Transverse colon (tissue), 4 donors: ENCODE measurements at places on chromosomes 6 and 20. TPM values are rescaled to one million over a fixed set of nuclear protein-coding genes. Genes with fewer than 3 reads are reported as not detected.

THBD gene
- total RNA-seq: 18.1 TPM

PPIL1 gene
- 1.00 TPM for total RNA-seq

SLC22A1 gene
- 0.55 TPM for total RNA-seq

ZSCAN12 gene
- 4.0 TPM for total RNA-seq

NTSR1 gene
- total RNA-seq: 1.5 TPM

MACROD2 gene
- total RNA-seq: 33.0 TPM

C6orf58 gene
- total RNA-seq: not detected

GRCh38 chr20:46160661-46161060, 42.5 kb downstream of the CD40 start:
- no peak for DNase-seq
- H3K4me3 ChIP-seq: no peak overlapping the region
- no peaks in the 10 kb centered on the region for H3K36me3 ChIP-seq
- H3K27ac ChIP-seq: no peak overlapping the region
- no peaks in the 10 kb centered on the region for H3K4me1 ChIP-seq

- H3K36me3 ChIP-seq: no peaks in the 10 kb centered on the region
- no peak overlapping the region for H3K4me3 ChIP-seq
- no peak overlapping the region for H3K27ac ChIP-seq
- no peaks in the 10 kb centered on the region for H3K4me1 ChIP-seq
- H3K27me3 ChIP-seq: no peaks in the 10 kb centered on the region
Measured at GRCh38 chr6:142184307-142184706, 37.2 kb downstream of the VTA1 start.

GRCh38 chr6:133040803-133041419, 200.2 kb upstream of the EYA4 start:
- no peaks in the 10 kb centered on the region for H3K27me3 ChIP-seq
- H3K36me3 ChIP-seq: no peaks in the 10 kb centered on the region
- H3K4me3 ChIP-seq: no peak overlapping the region
- H3K4me1 ChIP-seq: no peaks in the 10 kb centered on the region
- DNase-seq: no peak

DNA sequence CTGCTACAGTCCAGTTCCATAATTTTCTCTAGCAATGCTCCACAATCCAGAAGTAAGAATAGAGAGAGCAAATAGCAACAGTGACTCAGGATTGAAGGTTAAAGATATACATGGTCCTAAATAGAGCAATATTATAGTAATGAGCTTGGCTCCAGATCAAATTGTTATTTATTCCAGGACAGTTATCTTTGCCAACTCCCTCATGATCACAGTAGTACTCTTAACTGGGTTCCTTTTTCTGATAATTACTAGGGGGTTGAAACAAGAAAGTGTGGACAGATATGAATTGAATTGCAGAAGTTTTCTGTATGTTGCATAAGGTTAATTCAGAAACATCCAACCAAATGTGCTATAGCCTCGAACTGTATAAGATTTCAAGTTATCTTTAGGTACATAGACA, 11.9 kb downstream of the FAM184A start:
- H3K27me3 ChIP-seq: no peaks in the 10 kb centered on the region
- no peak overlapping the region for H3K27ac ChIP-seq
- H3K36me3 ChIP-seq: no peaks in the 10 kb centered on the region
- H3K4me3 ChIP-seq: no peak overlapping the region
- H3K4me1 ChIP-seq: no peaks in the 10 kb centered on the region

- H3K36me3 ChIP-seq: no peaks in the 10 kb centered on the region
- peak overlapping the region; percentile 94 for H3K27ac ChIP-seq
- H3K4me3 ChIP-seq: peak overlapping the region; percentile 2
- peaks cover 35% of the 10 kb centered on the region for H3K4me1 ChIP-seq
Measured at GRCh38 chr6:3356056-3356823, 97.5 kb downstream of the PSMG4 start.

GRCh38 chr20:46774943-46775560, 65.6 kb downstream of the SLC2A10 start:
- H3K4me3 ChIP-seq: no peak overlapping the region
- no peaks in the 10 kb centered on the region for H3K36me3 ChIP-seq
- H3K4me1 ChIP-seq: no peaks in the 10 kb centered on the region
- no peak for DNase-seq
- no peak overlapping the region for H3K27ac ChIP-seq

GRCh38 chr6:109252261-109253041, 129.8 kb downstream of the CD164 start:
- no peaks in the 10 kb centered on the region for H3K27me3 ChIP-seq
- H3K36me3 ChIP-seq: no peaks in the 10 kb centered on the region
- H3K4me1 ChIP-seq: peaks cover 33% of the 10 kb centered on the region
- peak overlapping the region; percentile 51 for H3K27ac ChIP-seq

GRCh38 chr20:58942549-58942948, 38.5 kb upstream of the NELFCD start:
- H3K4me3 ChIP-seq: no peak overlapping the region
- H3K36me3 ChIP-seq: no peaks in the 10 kb centered on the region
- peaks cover 4% of the 10 kb centered on the region for H3K27me3 ChIP-seq
- no peak overlapping the region for H3K27ac ChIP-seq
- no peaks in the 10 kb centered on the region for H3K4me1 ChIP-seq

GRCh38 chr6:50962213-50962759, 143.6 kb downstream of the TFAP2B start:
- no peaks in the 10 kb centered on the region for H3K36me3 ChIP-seq
- H3K4me1 ChIP-seq: no peaks in the 10 kb centered on the region
- DNase-seq: no peak
- H3K27me3 ChIP-seq: no peaks in the 10 kb centered on the region

DNA sequence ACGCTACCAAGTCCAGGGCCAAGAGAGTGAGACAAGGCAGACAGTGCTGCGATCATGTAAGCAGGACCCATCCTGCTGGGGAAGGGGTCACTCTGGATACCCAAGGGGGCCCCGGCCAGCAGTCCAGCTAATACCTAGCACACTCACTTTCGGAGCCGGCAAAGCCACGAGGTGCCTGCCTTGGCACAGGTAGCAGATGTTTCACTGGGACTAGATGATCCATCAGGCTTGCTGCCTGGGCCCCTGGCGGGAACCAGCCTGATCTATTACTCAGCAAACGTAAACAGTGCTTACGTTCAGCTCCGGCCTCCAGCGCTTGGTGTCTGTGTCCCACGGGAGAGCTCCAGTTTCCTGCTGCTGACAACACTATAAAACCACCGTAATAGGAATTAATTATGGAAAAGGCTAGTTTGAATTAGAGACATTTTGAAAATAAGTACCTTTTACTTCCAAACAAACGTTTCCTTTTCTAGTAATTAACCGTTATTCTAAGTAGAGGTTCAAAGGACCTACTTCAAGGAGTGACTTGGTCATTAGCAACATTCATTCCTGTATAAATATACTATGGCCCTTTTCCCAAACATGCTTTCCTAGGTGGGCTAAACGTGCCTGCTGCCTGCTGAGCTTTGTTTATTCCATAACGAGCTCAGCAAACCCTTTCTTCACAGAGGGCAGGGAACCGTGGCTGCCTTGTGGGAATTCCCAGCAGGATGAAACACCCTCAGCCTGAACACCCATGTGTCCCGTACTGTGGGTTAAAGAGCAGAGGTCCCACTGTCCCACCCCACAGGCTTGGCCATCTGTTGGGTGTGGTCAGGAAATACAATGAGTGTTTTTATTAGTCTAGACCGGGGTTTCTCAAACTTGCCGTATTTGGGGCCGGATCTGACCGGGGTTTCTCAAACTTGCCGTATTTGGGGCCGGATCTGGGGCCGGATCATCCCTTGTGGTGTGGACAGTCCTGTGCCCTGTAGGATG, 18.4 kb downstream of the SLC22A23 start:
- H3K4me1 ChIP-seq: peaks cover 17% of the 10 kb centered on the region
- H3K4me3 ChIP-seq: no peak overlapping the region
- DNase-seq: peak; percentile 25
- no peaks in the 10 kb centered on the region for H3K27me3 ChIP-seq
- H3K36me3 ChIP-seq: no peaks in the 10 kb centered on the region

DNA sequence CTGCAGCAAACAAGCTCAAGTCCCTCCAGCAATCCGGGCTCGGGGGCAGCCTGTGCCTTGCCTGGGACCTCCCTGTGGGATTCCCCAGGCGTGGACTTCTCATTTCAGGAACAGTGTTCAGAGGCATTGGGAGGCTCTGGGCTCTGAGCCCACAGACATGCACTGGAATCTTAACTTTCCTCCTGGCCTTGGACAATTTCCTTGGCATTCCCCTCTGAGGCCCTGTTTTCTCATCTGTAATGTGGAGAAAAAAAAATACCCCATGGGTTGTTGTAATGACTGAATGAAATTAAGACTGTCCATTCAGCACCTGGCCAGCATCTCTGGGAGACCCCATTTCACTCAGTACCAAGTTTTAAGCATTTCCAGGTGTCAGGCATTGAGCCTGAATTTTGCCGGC, 17.6 kb downstream of the BPIFB4 start:
- H3K36me3 ChIP-seq: no peaks in the 10 kb centered on the region
- no peak overlapping the region for H3K4me3 ChIP-seq
- no peaks in the 10 kb centered on the region for H3K4me1 ChIP-seq
- no peak overlapping the region for H3K27ac ChIP-seq

- no peaks in the 10 kb centered on the region for H3K36me3 ChIP-seq
- H3K27ac ChIP-seq: no peak overlapping the region
- no peak overlapping the region for H3K4me3 ChIP-seq
- H3K27me3 ChIP-seq: no peaks in the 10 kb centered on the region
- DNase-seq: no peak
- H3K4me1 ChIP-seq: no peaks in the 10 kb centered on the region
Measured at GRCh38 chr6:37332894-37333293, 20.9 kb upstream of the RNF8 start.

DNA sequence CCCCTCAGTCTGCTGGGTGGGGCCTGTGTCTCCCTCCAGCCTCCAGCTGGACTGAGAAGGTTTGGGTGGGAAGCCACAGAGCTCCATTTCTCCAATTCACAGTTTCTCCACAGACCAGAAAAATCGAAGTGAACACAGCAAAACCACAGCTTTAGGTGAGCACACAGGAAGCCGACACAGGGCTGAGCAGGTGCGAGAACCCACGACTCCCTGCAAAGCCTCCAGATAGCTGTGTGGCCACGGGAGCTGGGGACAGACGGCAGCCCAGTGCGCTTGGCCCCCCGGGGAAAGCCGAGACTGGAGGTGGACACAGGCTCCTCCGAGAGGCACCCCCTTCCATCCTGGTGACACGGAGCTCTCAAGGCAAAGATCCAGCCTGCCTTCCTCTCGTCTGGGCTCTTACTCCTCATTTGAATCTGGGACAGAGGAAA, 29.0 kb upstream of the MPC1 start:
- no peak for DNase-seq
- no peaks in the 10 kb centered on the region for H3K4me1 ChIP-seq
- H3K4me3 ChIP-seq: no peak overlapping the region

DNA sequence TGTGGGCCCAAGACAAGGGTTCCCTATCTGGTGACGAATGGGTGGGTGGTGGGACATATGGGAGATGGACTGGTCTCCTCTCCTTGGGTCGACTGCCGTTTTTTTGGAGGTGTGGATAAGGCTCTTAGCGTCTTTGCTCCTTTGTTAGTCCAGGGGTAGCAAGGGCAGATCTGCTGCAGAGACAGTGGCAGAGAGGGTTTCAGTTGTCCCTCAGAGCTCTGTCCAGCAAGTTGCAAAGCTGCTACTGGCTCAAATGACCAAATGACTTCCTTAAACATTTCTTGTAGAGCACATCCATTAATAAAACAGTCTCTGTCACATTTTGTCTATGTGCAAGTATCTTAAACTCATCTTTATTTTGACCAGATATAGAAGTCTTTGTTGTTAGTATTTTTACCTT, 508.0 kb upstream of the ADGRB3 start:
- no peak overlapping the region for H3K4me3 ChIP-seq
- no peak overlapping the region for H3K27ac ChIP-seq
- no peaks in the 10 kb centered on the region for H3K27me3 ChIP-seq
- no peak for DNase-seq
- no peaks in the 10 kb centered on the region for H3K4me1 ChIP-seq
- H3K36me3 ChIP-seq: no peaks in the 10 kb centered on the region

DNA sequence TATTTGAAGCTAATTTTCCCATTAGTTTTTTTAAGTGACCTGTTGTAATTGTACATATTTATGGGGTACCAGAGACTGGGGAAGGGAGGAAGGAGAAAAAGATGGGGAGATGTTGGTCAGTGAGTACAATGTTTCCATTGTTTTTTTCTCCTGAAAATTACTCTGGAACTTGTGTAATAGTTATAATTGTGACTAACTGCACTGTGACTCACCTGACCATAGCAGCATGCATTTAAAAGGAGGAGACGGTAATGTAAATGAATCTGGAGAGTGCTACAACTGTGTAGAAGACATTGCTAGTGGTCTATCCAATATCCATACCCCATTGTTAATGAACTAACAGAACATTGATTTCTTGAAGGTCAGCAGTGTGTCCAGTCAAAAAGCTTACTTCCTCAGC, 133.4 kb downstream of the RFPL4B start:
- H3K36me3 ChIP-seq: no peaks in the 10 kb centered on the region
- no peak overlapping the region for H3K4me3 ChIP-seq
- no peak overlapping the region for H3K27ac ChIP-seq
- no peaks in the 10 kb centered on the region for H3K4me1 ChIP-seq
- no peak for DNase-seq

DNA sequence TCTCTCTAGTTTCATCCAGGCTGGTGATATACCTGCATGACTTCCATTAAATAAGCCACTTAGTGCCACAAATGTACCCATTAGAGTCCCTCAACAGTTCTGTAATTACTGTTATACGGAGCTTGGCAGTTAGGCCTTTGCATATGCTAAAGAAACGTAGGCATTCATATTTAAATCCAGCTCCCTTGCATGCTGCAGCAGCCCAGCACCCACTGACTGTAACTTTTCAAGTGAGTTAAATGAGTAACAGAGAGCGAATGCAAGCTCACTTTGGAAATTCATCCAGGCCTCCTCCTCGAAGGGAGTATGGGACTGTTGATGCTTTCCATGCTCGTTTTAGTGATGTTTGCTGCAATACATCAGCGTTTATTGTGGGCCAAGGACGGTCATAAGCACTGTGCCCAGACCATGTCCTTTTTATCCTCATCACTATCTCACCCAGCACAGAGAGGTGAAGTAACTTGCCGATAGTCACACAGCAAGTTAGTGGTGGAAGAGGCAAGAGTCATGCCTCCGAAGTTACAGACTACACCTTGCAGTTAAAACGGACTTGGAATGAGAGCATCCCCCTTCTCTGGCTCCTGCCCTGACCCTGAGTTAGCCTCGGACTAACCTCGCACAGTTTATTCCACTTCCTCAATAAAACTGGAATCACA, 179.4 kb upstream of the PDE10A start:
- H3K4me1 ChIP-seq: peaks cover 3% of the 10 kb centered on the region
- H3K36me3 ChIP-seq: no peaks in the 10 kb centered on the region
- no peak overlapping the region for H3K4me3 ChIP-seq
- no peaks in the 10 kb centered on the region for H3K27me3 ChIP-seq

GRCh38 chr6:107711412-107712236, 112.5 kb downstream of the SCML4 start:
- no peak overlapping the region for H3K27ac ChIP-seq
- H3K4me1 ChIP-seq: peaks cover 7% of the 10 kb centered on the region
- H3K27me3 ChIP-seq: no peaks in the 10 kb centered on the region
- H3K36me3 ChIP-seq: no peaks in the 10 kb centered on the region
